ENCODE measurements at places on chromosomes 7 and 10.

- peak; percentile 53 for DNase-seq
Observed at GRCh38 chr7:102044984-102045673, 227.7 kb downstream of the CUX1 start.

DNA sequence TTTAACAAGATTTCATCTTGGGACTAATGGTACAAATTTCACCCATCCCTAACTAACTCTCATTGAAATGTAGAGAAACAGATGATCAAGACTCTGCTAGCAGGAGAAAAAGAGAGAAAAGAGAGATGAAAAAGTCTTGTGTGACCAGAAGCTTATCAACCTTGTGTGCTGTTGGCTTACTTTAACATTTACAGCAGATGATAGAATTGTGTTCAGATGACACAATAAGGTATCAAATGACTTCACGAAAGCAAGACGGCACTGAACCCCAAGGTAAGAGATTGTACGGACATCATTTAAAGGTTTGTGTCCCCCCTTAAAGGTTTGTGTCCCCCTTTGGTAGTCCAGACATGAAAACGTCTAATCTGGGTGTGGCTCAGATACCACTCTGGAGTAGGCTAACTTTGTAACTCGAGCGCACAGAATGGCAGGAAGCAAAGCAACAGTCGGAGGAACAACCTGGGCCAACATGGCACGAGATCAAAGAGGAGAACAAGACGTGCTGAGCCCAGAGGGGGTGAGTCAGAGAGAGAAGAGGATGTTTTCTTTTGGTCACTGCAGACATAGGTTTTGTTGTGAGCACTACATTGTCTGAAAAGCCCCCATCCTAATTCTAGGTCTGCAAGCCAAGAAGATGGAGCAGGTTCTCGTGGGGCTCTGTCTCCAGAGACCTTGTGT lies 10.4 kb upstream of the LMBR1 start:
- no peak for DNase-seq

GRCh38 chr7:33731912-33732311 lies 173.4 kb upstream of the BMPER start:
- DNase-seq: no peak

DNA sequence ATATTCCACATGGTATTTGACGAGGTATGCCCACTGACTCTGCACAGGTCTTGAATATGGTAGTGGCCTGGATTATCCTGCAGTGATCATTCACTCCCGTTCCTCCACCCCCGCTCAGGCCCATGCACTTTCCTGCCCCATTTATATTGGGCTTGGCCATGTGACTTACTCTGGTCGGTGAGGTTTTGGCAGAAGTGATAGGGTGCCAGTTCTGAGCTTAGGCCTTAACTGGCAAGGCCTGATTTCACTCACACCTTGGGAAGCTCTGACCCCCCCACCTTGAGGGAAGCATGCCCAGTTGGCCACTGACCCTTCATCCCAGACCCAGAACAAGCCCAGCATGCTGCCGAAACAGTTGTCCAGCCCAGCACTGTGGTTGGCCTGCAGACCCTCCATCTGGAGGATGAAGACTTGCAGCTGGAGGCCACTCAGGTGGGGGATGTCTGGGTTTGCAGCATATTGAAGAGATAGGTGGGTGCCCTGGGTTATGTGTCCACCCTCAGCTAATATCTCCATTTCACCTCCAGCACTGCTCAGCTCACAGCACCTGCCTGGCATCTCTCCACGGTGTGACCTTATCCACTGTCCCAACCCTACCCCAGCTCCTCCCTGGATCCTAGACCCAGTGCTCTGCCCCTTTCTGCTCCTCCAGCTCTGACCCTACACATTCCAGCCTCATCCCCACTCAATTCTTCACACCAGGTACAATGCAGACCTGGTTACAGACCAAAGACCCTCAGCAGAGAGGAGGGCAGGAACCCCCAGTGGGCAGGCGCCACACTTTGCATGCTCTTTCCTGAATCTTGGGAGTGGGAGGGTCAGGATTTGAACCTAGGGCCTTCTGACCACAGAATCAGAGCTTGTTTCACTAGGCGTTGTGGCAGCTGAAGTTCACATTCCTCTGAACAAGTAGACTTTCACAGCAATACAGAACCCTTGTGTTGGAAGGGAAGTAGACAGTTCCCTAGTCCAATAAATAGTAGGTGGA lies 138.1 kb upstream of the CHST15 start:
- no peak for DNase-seq

GRCh38 chr10:112137154-112137987 lies 46.2 kb downstream of the GPAM start:
- DNase-seq: peak; percentile 70

GRCh38 chr7:8035192-8035591 lies 66.6 kb downstream of the GLCCI1 start:
- no peak for DNase-seq

- DNase-seq: no peak
Observed at GRCh38 chr7:92613214-92613613, 23.0 kb upstream of the FAM133B start.

DNA sequence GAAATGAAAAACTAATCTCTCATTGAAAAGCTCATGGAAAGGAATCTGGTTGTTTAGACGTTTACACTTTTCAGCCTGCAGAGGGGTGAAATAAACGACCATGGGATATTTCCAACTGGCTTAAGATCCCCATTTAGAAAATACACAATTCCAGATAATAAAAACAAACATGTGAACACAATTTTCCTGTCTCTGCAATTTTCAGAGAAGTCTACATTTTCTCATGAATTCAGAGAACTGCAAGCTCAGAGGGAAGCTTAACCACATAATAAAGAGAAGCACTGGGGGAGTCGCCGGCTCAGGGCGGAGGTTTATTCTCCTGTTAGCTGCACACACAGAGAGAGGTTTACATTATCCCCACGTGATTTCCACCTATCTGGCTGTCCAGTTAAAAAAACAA lies 215.2 kb downstream of the FANK1 start:
- DNase-seq: no peak

DNA sequence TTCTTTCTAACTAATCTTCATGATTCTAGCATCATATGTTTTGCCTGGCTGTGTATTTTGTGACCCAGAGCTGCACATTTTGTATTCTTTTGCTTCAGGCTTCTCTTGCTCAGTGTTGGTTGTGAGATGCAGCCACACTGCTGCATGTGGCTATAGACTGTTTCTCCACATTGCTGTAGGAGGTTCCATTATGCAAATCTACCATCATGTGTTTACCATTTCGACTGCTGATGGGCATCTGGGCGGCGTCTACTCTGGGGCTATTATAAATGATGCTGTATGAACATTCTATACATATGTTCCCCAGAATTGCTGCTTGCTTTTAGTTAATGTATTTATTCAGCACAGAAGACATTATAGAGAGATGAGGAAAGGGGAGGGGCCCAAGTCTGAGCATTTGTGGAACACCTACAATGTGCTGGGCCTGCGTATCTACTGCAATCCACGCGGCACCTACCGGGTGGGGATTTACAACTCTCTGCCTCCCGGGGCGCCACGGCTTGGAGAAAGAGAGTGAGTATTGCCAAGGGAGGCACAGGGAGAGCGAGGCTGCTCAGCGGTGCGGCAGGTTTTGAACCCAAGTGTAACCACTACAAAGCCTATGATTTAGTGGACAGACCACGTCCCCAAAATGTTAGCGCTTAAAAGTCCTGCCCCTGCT lies 172.5 kb downstream of the PRKAG2 start:
- no peak for DNase-seq

DNA sequence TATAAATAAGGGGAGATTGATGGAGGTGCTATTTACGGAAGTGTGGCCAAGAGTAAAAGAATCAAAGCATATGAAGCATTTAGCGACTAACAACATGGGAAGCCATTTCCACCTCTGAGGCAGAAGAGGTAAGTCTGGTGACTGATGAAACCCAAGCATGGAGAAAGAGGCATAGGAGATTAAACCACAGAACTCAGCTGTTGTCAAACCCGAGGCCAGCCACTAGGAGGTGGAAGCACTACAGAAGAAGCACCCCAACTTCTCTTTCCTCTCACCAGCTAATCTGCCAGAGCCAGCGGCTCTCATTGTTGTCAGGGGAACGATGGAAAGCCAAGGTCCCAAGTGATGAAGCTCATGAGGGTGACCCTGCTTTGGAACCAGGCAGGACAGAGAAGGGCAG lies 19.6 kb upstream of the CNTNAP2 start:
- no peak for DNase-seq

DNA sequence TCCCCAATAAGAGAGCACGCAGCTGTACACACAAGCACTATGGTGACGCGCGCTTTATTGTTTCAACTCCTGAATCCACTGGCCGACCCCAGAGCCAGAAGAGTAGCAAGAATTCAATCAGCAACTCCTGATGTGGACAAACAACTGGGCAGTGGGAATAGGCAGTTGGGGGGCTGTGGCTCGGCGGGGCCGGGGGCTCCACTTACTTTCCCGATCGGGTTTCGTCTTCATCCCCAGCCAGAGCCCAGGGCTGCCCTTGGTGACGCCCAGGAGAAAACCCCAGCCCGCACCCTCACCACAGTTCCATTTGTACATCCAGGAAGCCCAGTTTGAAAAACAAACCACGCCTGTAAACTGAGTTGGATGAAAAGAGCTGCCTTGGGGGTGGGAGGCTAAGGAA lies 38.7 kb downstream of the DAGLB start:
- no peak for DNase-seq

GRCh38 chr10:110822035-110822711 lies 49.6 kb upstream of the PDCD4 start:
- no peak for DNase-seq

- peak; percentile 14 for DNase-seq
Observed at GRCh38 chr7:80307227-80307856, 172.7 kb downstream of the GNAI1 start.

- DNase-seq: no peak
Observed at GRCh38 chr7:22979251-22979650, 34.7 kb downstream of the HYCC1 start.

DNA sequence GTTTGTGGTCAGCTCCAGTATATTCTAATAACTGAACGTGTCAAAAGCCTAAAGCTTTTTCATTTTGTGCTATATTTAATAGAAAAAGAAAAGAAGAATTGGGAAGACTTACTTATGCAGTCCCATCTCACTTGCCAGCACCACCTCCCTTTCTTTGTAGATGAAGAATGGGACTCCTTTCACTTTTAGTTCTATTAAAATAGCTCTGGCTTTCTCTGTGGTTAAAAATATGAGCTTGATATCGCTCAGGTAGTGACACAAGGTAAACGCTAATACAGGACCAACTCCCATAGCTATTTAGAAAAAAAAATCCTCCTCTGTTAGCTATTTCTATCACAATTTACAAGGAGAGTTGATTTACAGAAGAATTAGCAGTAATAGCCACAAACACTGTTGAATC lies 176.8 kb downstream of the PDE1C start:
- DNase-seq: no peak

DNA sequence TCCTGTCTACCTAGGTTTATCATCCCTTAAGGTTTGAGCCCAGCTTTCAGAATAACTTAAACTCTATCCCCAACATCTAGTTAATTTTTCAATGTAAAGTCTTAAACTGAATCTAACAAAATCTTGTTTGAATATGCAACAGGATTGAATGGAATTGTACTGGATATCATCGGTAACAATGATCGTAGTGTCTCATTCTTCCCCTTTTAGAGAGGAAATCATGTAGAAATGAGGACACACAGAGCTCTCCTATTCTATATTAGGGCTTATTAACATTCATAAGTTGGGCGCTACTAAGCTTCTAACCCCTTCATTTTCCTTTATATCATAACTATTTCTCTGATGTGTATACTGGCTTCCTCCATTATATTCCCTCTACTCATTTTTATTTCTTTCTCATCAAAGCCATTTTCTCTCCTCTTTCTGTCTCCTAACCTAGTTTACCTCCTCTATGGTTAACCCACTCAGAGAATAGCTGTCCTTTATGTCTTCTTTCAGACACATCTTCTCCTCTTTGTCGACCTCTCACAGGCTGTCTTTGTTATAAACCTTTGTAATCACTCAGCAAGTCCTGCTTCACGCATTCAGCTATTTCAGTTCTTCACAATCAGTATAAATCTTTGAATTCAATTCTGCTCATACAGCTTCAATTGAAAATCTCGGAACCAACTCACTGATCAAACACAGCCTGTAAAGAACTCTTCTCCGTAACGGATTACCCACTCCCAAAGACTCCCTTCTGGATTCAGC lies 1019.0 kb upstream of the C7orf33 start:
- no peak for DNase-seq

GRCh38 chr10:31508234-31508633 lies 189.2 kb downstream of the ZEB1 start:
- no peak for DNase-seq

DNA sequence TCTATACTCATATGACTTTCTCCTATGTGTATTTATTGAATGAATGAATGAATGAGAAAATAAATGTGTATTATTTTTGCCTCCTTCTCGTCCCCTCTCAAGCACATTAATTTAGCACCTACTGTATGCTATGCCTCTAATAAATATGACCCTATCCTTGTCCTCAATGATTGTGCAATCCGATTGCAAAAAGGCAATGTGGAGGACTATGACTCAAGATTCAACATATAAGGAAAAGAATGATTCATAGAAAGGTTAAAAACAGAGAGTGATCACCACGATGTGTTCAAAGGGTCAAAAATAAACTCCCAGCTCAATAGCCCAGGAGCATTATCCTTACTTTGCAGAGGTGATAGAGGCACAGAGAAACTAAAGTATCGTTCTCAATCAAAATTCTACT lies 322.8 kb upstream of the SORCS1 start:
- no peak for DNase-seq

DNA sequence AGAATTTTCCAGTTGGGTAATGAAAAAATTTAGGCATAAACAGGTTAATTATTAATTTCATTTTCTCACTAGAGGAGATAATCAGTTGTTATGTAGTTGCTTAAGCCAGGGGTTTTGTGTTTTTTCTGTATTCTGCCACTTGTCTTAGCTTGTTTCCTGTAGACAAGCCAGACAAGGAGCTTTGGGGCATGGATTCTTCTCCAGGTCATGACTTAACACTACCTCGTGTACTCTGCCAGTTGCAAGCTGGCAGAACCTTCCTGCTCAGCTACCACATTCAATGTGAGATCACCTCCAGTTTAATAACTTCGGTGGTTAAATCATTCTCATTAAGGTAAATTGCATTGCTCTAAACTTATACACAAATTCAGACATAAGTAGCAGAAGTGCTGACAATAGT lies 1.8 kb downstream of the CCM2 start:
- DNase-seq: no peak
